Natural killer cell (primary cell): ENCODE measurements at places on chromosomes 7 and 10. TPM values are rescaled to one million over a fixed set of nuclear protein-coding genes. Genes with fewer than 3 reads are reported as not detected.

Gene NKX1-2
- total RNA-seq: not detected

Gene ANKRD16
- 2.6 TPM for total RNA-seq

Gene PDK4
- 0.78 TPM for total RNA-seq

DNA sequence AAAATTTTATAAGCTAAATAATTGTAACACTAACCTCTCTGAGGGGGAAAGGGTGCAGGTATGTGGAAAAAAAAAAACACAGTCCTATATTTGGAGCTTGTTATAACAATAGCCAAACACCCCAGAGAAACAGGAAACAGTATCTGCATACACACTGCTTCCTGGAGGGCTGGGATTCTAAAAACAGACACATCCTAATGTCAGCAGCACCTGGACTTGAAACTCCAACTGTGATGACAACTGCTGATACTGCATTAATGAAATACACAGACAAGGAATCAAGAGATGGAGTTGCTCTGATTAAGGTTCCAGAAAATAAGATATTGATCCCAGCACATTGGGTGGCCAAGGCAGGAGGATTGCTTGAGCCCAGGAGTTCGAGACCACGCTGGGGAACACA is 9.3 kb downstream of the DAGLB start:
- DNase-seq: peak; percentile 34

GRCh38 chr10:107986571-107986970 is 822.1 kb upstream of the SORCS1 start:
- no peak for DNase-seq

- DNase-seq: peak; percentile 83
These were observed 11.3 kb upstream of the SAMD8 start for GRCh38 chr10:75099952-75100763.

Gene ATG9B
- total RNA-seq: 4.6 TPM

DNA sequence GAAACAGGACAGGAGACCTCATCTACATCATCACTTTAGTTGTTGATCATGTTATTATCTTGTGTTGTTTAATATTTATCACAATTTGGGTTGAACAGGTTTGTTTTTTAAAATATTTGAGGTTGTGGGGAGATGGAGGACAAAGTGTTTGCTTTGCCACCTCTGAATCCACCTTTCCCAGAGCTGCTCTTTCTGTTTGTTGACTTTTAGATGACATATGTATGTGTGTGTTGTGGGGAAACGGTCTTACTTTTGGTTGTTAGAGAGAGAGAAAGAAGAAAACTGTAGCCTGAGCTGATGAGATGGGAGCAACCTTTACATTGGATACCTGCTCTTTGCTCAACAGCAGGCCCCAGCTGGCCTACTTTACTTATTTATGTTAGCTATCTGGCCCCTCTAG is 19.0 kb upstream of the SLC16A12 start:
- no peak for DNase-seq

- no peak for DNase-seq
These were observed 20.7 kb downstream of the NMT2 start for GRCh38 chr10:15147594-15148392.

- DNase-seq: no peak
These were observed 48.9 kb downstream of the VOPP1 start for GRCh38 chr7:55523366-55523765.

GRCh38 chr7:94127026-94127425 is 122.9 kb upstream of the BET1 start:
- no peak for DNase-seq

GRCh38 chr7:151095123-151095797 is 9.0 kb downstream of the AGAP3 start:
- DNase-seq: no peak

DNA sequence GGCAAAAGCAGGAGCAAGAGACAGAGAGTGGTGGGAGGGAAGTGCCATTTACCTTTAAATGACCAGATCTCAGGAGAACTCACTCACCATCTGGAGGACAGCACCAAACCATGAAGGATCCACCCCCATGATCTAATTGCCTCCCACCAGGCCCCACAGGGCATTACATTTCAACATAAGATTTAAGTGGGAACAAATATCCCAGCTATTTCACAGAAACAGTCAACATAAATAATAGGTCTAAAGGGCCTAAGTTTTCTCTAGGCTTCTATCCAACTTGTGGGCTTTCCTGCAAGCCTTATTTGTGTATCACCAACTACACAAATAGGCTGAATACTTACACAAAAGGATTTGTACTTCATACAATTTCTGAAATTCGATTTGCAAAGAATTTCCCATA is 196.8 kb upstream of the POT1 start:
- DNase-seq: no peak

Gene TEX36
- total RNA-seq: not detected

Gene STEAP4
- 0.18 TPM for total RNA-seq

- DNase-seq: no peak
These were observed 124.5 kb downstream of the TMEM178B start for GRCh38 chr7:141198194-141198958.

DNA sequence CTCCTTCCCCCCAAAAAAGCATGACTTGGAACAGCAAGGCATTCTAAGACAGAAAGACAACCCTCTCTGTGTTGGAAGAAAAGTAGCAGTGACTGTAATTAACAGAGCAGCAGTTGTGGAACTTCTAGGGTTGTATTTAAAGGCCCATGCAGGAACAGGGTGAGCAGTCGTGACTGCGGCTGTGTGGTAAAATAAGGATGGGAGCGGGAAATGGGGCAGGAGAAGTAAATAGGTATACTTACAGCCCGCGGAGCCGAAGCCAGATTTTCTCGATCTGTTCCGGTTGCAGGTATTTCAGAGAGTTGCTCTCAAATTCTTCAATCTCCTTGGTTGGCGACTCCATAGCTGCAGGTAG is 179 bp downstream of the PDE1C start:
- DNase-seq: no peak

Gene SAMD9L
- total RNA-seq: 62.4 TPM

DNA sequence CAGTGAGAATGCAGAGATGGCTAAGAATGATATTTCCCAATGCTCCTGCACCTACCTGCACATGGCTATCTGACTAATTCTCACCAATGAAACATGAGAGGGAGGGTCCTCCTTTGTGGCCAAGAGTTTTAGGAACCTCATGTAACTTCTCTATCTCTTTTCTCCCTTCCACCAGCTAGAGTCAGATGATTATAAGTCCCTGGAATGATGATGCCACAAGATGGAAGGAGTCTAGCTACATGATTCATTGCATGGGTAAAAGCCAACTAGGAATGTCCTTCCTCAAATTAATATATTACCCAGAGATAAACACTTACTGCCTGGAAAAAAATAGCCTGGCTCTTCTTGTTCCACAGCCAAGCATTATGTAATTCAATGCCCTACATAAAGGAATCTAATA is 55.1 kb upstream of the AASS start:
- DNase-seq: no peak

DNA sequence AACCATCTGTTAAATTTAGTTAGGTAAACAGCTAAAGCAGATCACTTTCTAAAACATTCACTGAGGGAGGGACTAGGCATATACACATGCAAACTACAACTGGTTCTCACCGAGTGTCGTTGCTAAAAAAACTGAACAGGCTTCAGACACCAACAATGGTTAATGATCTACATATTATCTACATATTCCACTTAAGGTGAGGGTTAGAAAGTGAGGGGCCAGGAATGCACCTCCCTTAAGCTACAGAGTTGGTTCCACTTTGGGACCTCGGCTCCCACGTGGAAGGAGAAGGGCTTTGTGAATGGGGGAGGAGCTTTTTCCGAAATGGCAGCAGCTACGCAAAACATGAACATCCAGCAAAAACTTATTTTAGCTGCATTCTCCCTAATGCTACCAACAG is 5.8 kb downstream of the CTBP2 start:
- DNase-seq: no peak

DNA sequence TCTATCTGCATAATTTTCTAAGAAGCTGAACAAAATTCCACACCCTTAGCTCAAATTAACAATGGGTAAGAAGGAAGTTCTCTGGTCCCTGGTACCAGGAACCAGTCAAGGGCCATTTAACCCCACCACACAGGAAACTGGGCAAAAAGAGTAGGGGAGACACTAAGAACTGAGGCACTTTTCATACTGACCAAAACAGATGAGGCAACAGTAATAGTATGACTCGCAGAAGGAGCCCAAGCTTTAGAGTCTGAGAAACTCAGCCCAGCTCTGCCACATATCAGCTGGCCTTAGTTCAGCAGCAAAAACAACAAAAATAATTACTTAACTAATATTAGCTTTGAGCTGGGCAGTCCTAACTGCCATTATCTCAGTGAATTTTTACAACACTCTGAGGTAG is 221.2 kb downstream of the FAM107B start:
- no peak for DNase-seq

DNA sequence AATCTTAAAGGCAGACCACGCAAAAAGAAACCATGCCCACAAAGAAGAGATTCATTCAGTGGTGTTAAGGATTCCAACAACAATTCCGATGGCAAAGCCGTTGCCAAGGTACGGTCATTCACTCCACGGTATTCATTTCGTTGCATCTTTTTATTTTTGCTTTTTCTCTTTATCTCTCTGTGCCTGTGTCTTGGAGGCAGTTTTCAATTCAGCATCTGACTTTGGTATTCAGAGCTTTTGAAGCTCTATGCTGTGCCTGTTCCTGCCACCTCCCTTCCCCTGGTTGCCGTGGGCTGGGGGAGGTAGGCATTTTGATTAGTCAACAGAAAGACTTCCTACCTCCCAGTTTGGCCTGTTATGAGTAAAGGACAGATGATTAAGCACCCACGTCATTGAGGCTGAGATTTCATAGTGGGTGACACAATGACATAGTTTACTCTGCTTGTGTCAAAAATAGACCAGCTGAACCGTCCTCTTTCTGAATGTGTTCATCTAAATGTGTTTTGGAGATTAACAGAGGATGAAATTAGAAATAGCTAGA is 149.5 kb downstream of the ARID5B start:
- DNase-seq: peak; percentile 87

GRCh38 chr10:38159004-38159403 is 64.9 kb downstream of the ZNF37A start:
- DNase-seq: no peak

- peak; percentile 65 for DNase-seq
These were observed 2.1 kb downstream of the CASP7 start for GRCh38 chr10:113681533-113682470.

- DNase-seq: no peak
These were observed 16.3 kb upstream of the CHST12 start for GRCh38 chr7:2386964-2387669.

Gene IFIT2
- total RNA-seq: 21.8 TPM

- DNase-seq: no peak
These were observed 41.9 kb downstream of the PRPF18 start for GRCh38 chr10:13628661-13629060.

Gene VENTX
- total RNA-seq: 4.1 TPM

GRCh38 chr7:44226396-44226753 is 25.6 kb downstream of the YKT6 start:
- DNase-seq: no peak

Gene SRRT
- 281 TPM for total RNA-seq

Gene ELAPOR2
- 6.2 TPM for total RNA-seq

- DNase-seq: no peak
These were observed 180.0 kb upstream of the GHITM start for GRCh38 chr10:83959328-83959727.

DNA sequence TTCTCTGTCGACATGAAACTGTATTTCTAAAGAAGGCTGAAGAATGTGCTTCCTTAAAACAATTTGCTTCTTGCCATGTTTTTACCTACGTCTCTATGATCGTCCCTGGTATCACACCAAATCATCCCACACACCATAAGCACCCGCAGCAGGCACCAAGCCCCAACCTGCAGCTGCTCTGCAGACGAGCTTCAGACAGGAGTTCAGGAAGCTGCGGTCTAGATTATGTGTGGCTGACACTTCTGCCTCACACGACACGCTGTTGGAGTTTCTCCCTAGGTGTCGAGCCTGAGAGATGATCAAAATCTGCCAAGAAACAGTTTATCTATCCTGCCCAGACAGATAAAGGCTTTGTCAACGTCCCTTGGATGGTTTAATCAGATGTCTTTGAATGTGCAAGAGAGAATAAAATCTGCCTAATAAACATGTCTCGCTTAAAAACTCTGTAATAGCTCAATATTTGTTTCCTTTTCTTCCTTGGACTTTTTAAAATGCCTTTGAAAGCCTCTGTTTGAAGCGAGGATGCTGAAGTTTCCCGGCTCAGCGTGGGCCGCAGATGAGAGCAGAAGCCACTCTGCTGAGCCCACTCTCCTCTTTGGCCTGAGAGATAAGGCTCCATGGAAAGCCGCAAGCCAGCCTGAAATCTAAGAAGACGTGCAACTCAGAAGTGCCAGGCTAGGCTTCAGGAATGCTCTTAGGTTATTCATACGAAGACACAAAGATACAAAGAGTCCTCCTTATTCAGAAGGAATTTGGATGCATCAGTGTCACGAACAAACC is 158.3 kb upstream of the PFKP start:
- peak; percentile 57 for DNase-seq

- DNase-seq: no peak
These were observed 31.2 kb downstream of the JAKMIP3 start for GRCh38 chr10:132096863-132097478.

- DNase-seq: no peak
These were observed 1.8 kb downstream of the TNRC18 start for GRCh38 chr7:5421714-5422395.

Gene STEAP1B
- not detected for total RNA-seq

- DNase-seq: no peak
These were observed 51.3 kb downstream of the VKORC1L1 start for GRCh38 chr7:65924193-65924592.

GRCh38 chr7:139086454-139086853 is 23.1 kb downstream of the ZC3HAV1 start:
- no peak for DNase-seq
